GM12865 (cell line): ENCODE measurements at places on chromosomes 5 and 9.
A peak's percentile ranks its signal among the peaks of the same experiment; 100 is the strongest.

DNA sequence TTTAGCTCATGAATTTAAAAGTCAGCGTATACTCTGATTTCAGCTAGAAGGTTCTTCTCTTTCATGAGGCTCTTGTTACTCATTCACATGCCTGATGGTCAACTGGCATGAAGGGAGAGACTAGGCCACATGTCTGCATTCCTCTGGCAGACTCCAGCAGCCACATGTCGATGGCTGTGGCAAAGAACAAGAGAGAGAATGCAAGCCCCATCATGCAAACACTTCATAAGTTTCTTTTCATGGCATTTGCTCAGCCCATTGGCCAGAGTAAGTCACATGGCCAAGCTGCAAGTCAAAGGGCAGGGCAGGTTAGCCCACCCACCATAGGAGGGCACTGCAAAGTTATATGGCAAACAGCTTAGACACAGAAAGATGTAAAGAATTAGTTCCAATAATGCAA, 5.4 kb downstream of the KCNV2 start:
- no peak for DNase-seq

DNA sequence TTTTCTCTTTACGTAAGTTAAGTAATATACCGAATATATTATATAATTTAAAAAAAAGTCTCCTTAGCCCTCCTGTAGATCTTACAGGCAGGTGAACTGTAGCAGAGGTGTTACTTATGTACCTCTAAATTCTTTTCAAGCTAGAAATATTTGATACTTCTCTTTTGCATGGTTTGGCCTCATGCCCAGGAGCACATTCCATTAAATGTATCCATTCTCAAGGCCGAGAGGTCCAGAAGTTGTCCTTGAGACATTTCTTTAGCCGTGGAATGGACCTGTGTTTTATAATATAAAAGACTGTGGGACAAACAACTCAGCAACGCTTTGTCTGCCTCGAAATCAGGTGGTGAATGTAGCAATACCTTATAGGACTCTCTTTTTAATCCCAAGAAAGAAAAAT, 184.5 kb downstream of the TRIO start:
- DNase-seq = no peak

DNA sequence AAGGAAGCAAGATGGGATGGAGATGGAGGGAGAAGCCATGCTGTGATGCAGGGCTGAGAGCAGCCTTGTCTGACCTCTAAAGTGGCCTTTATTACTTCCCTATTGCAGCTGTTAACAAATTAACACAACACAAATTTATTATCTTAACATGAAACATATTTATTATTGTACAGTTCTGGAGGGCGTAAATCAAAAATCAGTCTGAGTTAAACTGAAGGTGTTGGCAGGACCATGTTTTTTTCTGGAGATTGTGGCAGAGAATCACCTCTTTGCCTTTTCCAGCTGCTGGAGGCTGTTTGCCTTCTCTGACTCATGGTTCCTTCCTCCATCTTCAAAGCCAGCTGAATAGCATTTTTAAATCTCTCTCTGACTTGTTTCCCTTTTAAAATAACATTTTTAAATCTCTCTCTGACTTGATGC, 7.2 kb upstream of the MCC start:
- no peak for DNase-seq

DNA sequence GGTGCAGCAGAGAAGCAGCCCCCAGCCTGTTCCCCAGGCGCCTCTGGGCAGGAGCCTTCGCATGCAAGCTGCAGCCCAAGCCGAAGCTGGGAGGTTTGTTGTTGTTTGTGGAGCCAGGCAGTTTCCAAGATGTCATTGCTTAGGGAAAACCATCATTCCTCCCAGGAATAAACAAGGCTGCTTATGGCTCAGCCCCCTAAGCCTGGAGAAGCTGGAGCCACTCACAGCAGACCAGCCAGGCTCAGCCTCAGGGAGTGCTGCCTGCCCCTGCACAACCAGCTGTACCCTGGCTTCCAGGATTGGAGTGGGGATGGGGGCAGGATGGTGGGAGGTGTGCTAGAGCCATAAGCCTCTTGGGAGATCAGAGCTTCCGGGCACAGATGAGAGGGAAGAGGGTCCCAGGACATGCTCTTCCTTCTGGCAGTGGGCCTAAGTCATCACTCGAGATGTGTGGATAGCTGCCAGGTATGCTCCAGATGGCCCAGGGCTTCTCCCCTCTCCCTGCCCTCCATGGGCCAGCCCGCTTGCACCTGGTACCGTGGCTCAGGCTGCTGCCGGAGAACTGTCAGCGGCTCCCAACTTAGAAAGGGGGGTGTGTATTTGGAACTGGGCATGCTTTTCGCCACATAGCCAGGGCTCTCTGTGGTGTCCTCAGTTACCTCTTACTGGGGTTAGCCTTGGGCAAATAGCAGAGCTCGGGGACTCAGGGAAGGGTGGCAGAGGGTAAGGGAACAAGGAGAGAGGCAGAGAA, 105.2 kb downstream of the RGS3 start:
- DNase-seq = no peak

- DNase-seq = no peak
Measured at GRCh38 chr5:77643654-77644370, 5.3 kb upstream of the OTP start.

DNA sequence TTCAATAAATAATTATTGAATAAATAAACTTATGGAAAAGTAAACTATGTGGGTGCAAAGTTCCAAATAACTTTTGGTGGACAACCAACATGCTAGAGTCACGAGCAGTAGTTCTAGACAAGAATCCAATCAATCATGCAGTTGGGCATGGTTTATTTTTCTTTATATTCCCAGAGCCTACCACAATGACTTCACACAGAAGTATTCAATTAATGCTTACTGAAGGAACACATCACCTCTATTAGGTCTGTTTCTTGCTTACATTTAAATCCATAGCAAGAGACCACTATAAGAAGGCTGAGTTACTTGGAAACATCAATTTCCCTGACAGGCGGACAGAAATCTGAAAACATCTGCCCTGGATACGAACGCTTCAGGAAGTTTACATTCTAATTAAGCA, 214.2 kb downstream of the TMEM232 start:
- DNase-seq = no peak

GRCh38 chr5:32332966-32333365, 20.2 kb upstream of the MTMR12 start:
- DNase-seq = no peak

DNA sequence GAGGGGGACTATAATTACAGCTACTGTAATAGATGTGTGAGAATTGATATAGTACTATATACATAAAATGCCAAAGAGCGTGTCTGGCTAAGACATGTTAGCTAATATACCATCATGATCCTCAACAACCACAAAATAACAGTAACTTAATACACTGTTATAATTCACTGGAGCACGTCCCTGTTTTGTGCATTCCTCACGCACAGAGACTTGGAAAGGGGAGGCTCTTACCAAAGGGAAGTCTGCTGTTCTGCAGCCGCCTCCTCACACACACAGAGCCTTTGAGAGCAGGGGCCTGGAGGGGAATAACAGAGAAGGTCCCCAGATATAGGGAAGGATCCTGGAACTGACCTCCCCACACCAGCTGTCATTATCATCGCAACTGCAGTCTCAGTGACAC, 97.3 kb downstream of the ANKRD18A start:
- no peak for DNase-seq

DNA sequence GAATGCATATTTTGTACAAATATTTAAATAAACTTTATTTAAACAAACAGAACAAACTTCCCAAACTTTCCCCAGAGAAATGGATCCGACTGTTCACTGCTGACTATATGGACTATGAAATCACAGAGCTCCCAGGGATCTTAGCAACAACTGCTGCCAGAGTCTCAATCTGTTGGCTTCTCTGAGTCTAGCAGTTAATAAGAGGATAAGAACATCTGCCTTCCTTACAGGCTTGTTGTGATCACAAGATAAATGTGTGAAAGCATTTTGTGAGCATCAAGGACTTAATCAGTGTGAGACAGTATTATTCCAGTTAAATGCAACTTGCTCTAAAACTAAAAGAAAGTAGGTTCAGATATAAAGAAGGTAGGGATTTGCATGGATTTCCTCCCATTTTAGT, 31.4 kb upstream of the MYOT start:
- DNase-seq = no peak

- DNase-seq = no peak
Measured at GRCh38 chr9:4068449-4068848, 231.4 kb downstream of the GLIS3 start.

- DNase-seq = no peak
Measured at GRCh38 chr9:73995836-73996235, 501.3 kb upstream of the RORB start.

DNA sequence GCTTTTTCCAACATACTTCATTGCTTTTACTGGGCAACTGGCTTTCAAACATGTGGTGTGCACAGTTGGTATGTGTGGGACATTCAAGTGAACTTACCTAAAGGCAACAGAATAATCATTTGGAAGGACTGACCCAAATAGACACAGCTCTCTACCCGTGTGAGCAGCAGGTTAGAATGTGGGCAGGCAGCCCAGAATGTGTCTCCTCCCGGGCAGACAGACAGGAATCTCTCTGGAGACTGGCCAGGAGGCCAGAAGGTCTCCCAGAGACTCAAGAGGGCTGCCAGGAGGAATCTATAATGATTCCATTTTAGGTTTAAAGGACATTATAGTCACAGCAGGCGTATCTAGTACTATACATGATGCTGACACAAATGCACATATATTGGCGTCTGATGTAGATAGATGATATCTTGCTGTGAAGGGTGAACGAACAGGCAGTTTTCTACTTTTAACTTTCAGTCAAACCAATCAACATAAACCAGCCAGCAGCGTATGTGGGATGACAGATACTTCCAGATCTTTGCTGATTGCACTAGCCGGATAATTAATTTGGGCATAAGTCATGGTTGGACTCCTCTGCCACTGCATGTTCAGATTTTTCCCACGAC, 297.4 kb upstream of the ZNF608 start:
- no peak for DNase-seq

DNA sequence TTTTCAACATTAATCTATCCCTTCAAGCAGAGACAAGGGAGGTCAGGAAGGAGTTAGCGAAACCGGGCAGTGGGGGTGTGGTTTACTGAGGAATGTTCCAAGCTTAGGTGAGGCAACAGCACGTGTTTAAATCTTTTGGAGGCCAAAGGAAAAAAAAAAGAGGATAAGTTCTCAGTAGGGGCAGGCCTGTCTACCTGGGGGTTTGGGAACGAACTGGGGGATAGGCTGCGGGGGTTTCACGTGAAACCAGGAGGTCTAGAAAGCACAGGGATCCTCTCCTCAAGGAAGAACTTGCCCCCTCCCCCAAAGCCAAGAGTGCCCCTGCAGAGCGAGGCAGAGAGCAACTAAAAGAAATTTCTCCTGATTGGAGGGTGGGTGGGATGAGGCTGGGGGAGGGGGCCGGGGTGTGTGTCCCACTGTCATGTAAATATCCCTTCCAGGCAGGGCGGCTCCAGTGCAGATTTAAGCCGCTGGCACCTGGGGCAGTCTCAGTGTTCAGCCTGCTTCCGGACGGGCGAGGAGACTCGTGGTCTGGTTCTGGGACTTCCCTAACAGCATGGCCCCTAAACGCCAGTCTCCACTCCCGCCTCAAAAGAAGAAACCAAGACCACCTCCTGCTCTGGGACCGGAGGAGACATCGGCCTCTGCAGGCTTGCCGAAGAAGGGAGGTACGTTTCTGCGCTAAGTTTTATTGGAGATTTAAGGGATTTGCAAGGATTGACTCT, 5.5 kb upstream of the SET start:
- DNase-seq = peak; percentile 90

GRCh38 chr9:38639577-38639940, 19.2 kb upstream of the ANKRD18A start:
- no peak for DNase-seq

GRCh38 chr9:95813923-95814322, 61.6 kb upstream of the ERCC6L2 start:
- DNase-seq = no peak

DNA sequence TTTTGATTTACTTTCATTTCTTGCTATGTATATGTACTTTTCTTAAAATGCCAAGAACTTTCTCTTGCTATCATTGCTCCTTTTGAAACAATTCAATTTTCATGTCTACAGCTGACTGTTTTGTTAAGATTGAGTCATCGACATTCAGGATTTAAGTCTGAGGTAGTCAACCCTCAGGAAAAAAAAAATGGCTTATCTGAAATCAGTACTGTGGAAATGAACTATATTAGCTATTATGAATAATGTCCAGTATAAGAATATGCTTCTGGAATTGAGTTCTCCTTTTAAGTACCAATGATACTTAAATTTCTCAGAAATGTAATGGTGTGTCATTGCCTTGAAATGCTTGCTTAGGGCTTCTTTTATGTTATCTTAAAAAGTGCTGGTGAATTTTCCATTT, 37.9 kb downstream of the TNFAIP8 start:
- no peak for DNase-seq

DNA sequence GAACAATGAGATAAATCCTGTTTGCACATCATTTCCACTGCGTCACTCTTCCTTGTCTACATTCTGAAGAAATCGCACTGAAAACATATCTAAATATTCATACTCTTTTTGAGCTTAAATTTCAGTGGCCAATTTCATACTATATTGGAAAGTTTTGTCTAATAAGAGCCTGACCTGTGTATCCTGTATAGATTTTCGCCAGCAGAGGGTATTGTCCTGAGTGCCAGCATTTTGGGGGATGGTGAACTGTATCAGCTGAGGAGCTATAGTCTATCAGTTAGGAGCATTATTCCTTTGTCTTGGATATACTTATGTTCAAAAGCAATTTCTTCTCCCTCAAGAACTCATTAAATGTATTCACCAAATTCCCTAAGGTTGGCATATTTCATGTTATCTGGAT, 102.3 kb downstream of the SEMA6A start:
- DNase-seq = no peak

DNA sequence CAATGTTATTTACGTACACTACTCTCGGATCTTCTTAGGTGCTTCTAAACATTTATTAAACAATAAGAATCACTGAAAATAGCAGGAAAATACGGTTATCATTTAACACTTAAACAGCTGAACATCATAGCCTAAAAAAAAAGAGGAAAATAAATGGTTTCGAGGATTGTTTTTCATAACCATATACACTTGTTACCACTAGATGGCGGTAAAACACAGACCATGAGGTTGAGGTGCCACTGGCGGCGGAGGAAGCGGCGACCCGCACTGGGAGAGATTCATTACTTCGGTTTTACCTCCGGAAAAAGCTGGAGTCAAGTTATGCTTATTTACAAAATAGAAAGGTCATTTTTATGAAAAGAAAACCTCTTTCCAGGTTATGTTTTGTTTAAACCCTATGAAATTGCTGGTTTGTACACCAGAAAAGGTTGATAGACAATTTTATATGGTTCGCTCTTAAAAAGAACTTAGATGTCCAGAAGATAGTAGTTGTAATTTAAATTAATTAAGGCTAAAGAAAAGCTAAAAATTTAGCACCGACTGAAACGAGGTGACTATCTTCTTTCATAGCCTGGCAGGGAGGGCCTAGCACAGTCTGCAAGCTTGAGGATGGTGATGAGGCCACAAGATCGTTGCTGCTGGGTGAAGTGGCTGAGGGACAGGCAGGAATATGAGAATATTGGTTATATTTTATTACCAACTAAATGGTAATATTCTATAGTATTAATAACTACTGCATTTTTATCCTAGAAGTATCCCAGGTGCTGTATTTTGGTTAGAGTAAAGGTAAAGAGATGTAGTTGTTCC, 605.7 kb downstream of the RAB3C start:
- peak; percentile 71 for DNase-seq
